ENCODE measurements at places on chromosomes 4 and X.

DNA sequence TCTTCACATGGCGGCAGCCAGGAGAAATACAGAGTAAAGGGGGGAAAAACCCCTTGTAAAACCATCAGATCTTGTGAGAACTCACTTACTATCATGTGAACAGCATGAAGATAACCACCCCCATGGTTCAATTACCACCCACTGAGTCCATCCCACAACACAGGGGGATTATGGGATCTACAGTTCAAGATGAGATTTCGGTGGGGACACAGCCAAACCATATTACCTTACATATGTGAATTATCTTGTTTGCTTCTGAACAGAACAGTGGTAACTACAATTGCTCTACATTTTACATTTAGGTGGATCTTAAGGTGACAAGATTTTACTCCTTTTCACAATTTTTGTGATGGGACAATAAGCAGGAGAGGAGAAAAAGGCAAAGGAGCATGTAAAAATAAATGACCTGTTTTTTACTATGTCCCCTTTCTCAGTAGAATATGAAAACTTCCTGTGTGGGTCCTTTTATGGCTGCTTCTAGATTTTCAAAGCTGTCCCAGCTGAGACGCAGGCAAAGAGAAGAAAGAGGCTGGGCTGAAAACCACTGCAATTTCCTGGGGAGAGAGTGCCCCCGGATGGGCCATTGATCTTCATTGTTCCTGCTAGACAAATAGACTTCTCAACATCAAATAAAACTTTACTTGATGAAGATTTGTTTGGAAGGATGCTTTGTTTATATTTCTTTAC is 45.9 kb upstream of the PGM2 start:
- DNase-seq = peak; percentile 65

DNA sequence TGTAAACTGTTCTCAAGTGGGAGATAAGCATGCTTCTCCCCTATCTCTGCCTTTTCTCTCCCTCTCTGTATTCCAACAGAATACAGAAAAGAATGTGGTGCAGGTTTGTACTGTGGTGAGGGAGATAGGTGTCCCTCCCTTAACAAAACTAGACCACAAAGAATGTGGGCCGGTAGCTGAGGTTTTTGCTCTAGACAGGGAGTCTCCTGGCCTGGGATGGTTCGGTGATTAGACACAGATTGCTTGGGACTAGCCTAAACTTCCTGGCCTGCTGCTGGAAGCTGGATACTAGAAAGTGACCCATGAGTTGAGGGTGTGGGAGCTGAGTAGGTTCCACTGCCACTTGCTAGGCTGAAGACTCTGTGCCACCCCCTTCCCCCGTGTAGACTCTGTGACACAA is 143.0 kb downstream of the CXXC4 start:
- no peak for DNase-seq

DNA sequence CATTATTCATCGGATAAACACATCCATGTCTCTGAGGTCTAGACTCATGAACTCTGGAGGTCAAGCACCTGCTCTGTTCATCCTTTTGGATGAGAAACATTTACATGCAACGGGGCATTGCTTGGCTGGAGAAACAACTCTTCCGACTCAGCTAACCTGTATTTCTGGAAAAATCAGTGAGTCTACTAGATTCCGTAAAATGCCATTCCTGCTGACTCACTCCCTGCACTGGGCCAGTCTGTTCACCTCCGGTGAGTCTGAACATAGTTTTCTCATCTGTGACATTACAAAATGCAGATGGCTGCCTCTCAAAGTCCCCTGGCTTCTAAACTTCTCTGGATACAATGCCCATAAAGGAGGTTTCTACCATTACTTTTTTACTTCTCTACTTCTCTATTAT is 185.7 kb upstream of the HS3ST1 start:
- DNase-seq = no peak

- no peak for DNase-seq
These were observed 49.6 kb downstream of the CASP3 start for GRCh38 chr4:184599492-184600135.

Measured in OCI-LY7 (cell line).